Stimulated activated CD8-positive, alpha-beta memory T cell treated with anti-CD3 and anti-CD28 coated beads, Interleukin-15, amount 100 ng/mL, for 48 hours (primary cell): ENCODE measurements at places on chromosomes 1 and 21.

- DNase-seq = no peak
Observed at GRCh38 chr1:214044438-214045214, 56.9 kb downstream of the PROX1 start.

DNA sequence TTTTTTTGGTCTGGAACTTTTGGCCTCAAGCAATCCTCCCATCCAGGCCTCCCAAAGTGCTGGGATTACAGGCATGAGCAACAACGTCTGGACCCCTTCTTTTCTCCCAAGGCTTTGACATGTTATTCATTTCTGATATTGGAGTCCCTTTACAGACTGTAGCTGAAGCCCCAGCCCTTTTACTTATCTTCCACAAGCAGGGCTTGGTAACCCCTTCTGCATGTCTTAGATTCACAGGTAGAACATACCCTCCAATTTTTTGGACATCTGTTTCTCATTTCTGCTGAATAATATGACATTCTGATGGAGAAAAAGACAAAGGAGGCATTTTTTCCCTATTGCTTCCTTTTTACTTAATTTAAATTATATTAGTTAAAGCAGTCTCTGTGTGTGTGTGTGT, 39.2 kb upstream of the RGS21 start:
- DNase-seq = no peak

DNA sequence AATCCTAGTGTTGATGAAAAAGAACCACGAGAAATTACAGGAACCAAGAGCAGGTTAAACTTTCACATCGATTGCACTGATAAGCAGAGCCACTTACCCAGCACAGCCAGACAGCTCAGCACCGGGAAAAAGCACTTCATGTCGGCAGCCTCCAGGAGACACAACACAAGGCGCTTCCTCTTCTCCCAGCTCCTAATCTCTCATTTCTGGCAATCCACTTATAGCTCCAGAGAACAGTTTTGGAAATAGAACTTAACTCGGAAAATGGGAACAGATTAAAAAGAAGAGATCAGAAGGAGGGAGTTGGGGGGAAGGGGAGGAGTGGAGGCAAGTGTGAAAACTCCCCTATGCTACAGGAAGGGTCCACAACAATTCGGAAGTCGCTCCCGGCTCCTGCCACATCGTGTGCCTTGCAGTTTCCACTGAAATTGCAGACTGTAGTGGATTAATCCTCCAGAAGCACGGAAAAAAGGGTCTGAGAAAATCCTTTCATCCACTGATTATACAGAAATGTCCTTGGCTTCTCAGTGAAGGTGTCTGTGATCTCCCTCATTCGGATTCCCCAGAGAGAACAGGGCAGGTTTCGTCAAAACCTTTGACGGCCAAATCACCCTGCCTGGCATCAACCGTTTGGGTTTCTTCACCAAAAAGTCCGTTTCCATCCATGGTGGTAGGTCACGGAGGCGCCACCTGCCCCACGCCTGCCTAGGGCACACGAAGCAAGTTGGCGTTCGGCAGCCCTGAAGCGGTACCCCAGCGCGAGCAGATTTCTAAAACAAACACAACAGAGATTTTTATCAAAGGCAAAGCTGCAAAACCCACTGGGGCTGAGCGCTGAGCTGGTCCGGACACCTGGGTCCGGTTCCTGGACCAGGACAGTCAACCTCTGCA, 1.1 kb downstream of the IGSF3 start:
- DNase-seq = no peak

DNA sequence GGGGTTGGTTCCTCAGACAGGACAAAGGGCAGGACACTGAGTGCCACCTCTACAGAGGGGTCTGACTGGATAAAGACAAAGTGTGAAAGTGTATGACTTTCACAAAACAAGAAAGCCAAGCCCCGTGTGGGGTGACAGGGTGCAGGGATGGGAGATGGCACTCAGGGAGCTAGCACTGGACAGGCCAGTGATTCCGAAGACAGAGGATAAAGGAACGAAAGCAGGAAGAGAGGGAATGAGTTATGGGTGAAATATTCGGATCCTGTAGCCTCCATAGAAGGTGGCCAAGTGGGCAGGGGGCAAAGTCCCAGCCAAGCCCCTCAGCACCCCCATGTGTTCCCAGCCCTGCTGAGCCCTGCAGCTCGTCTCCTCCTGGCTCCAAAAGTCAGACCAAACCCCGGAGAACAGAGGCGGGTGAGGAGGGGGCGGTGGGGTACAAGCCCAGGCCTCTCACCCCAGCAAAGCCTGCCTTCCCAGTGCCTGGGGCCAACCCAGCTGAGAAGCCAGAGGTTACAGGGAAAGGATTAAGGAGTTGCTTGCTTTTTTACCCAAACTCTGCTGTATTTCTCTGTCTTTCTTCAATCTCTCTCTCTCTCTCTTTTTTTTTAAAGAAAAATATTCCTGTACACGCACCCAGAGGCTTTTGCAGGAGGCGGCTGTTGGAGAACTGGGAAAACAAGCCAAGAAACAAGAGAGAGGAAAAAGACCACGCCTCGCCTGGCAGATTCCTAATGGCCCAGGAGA, 14.0 kb upstream of the WASF2 start:
- no peak for DNase-seq

DNA sequence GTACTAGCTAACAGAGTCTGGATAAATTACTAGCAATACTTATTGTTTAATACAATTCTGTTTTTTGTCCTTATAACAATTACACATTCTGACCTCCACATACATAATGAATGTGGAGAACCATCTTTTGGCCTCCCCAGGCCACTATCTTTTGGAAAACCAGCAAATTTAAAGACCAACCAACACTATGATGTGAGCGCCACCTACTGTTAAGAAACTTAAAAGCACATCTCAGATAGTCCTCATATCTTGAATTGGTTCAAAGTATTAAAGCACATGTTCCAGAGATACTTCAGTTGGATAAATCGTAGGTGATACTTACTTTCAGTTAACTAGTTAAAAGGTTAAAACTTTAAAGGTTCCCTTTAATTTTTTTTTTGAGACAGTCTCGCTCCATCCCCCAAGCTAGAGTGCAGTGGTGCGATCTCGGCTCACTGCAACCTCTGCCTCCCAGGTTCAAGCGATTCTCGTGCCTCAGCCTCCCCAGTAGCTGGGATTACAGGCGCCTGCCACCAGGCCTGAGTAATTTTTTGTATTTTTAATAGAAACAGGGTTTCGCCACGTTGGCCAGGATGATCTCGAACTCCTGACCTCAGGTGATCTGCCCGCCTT, 29.3 kb upstream of the USP1 start:
- no peak for DNase-seq

- DNase-seq = no peak
Observed at GRCh38 chr1:172809750-172810149, 150.8 kb downstream of the FASLG start.

DNA sequence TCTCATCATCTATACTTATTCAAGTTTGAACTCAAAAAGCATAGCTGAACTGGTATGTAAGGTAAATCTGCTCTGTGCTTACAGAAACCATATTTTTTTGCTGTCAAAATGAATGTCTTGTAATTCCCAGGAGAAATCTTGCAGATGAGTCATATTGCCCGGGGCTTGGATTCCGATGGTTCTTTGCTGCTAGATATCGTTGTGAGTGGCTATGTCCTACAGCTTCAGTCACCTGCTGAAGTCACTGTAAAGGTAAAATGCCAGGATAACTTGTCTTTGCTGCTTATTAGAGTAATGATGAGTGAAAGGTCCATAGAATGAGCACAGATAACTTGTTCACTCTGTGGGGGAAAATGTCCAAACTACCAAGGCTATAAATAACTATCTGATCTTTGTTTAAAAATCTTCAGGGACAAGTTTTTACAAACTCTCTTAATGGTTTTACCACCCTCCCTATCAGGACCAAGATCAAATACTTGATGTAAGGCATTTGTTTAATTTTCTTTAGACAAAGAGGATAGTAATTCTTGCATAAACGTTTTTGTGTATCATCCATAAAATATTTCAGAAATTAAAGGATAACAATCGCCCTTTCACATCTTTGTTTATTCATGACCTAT, 222.3 kb downstream of the TPR start:
- no peak for DNase-seq

GRCh38 chr1:204591473-204592090, 75.4 kb downstream of the MDM4 start:
- DNase-seq = no peak

DNA sequence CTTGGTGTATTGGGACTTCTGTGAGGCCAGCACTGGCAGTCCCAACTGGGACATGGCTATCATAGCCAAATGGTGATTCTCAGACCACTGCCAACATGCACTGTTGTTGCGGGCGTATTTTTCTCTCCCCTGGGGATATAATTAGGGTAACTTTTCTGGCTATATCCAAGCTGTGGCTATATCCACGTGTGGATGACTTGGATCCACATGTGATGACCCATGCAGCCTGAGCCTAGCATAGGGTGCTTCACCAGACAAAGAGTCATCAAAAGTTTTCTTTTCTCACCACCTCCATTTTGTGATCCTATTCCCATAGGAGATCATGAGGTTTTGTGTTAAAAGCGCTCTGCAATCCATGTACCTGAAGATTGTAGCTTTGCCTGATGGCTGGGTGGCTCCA, 51.2 kb upstream of the CSF3R start:
- DNase-seq = no peak

- DNase-seq = no peak
Observed at GRCh38 chr1:1788136-1788535, 9.9 kb upstream of the NADK start.

- no peak for DNase-seq
Observed at GRCh38 chr1:108749081-108749480, 2.6 kb downstream of the STXBP3 start.

GRCh38 chr1:201060586-201060985, 37.1 kb upstream of the KIF21B start:
- DNase-seq = no peak

DNA sequence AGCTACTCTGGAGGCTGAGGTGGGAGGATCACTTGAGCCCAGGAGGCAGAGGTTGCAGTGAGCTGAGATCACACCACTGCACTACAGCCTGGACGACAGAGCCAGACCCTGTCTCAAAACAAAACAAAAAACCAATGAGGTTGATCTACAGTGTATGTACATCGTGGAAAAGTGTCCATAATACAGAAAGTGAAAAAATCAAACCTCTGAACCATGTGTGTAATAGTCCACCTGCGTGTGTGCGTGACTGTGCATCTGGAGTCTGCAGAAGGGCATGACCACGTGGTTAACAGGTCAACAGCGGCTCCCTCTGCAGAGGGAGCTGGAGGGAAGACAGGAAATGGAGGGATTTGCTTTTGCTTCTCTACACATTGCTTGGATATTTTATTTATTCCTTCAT, 32.4 kb upstream of the ENO1 start:
- no peak for DNase-seq

GRCh38 chr1:95512925-95513324, 278.9 kb downstream of the RWDD3 start:
- DNase-seq = no peak

GRCh38 chr1:41662765-41663437, 178.4 kb upstream of the EDN2 start:
- no peak for DNase-seq

GRCh38 chr1:6456800-6457466, 9.0 kb downstream of the TNFRSF25 start:
- DNase-seq = no peak

DNA sequence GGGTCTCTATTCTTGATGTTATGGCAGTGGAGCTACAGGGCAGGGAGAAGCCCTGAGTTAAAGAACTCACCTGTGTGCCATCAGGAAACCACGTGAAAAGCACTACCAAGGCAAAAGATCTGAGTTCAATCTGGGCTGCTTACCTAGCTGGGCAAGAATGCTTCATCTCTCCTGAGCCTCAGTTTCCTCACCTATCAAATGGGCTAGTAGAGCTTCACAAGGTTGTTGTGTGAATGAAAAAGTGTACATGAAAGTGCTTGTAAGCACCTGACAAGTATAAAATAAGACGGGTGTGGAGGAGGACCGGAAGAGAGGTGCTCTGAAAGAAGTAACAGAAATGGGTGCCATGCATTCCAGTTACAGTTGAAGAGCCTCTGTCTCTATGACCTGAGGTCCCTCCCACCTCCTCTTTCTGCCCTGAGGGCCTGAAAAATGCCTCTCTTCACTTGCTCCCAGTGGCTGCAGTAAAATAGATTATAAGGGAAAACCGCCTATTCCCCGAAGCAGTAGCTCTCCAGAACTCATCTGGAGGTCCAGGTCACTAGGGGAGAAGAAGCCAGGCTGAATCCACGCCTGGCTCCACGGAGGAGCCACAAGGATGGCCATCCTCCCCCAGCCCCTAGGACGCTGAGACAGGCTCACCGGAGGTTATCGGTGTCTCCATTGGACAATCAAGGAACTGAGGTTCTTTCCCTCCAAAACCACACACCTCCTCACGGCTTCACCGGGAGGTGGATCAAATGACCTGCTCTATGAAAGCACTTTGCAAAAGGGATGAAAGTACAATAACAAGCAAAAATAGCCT, 1.4 kb downstream of the GPR161 start:
- no peak for DNase-seq

DNA sequence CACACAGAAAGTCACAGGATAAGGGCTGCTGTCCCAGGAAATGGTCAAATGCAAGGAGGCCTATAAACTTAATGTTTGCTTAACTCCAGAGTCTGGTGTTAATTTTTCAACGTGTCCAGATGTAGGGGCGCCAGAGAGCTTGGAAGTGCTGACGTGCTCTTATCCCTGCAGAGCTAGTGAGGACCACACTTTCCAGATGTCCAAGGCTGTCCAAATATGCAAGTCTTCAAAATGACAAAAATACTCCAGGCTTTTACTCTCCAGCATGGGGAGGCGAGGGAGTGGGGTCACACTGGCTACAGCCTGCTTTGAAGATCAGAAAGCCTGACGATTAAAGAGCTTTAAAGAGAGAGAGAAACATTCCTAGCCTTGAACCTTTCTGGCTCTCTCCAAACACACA, 57.6 kb downstream of the ABCA4 start:
- no peak for DNase-seq

GRCh38 chr1:245953876-245954660, 553.0 kb downstream of the SMYD3 start:
- no peak for DNase-seq

GRCh38 chr1:155254714-155255242, 505 bp downstream of the ENTREP3 start:
- DNase-seq = no peak

DNA sequence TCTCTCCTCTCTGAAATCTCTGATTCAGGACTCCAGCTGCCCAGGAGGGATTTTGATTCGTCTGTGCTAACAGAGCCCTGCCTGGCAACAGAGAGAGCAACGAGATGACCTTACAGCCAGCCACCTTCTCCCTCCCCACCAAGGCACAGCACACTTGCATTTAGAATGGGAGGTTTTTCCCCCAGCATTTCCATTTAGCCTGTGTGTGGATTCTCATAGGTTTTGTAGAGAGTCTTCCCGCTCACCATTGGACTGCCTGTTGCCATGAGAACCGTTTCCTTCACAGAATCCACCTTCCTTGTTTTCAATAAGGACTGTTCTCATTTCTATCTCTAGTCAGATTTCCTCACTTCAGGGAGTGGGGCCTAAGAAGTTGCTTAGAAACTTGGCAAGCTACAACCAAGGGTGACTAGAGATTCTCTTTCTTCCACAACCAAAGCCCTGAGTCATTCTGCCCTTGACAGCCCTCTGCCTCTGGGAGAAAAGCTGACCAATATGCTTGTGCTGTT, 5.8 kb upstream of the IKBKE start:
- no peak for DNase-seq

GRCh38 chr1:174051956-174052355, 29.8 kb upstream of the RC3H1 start:
- no peak for DNase-seq
